ENCODE measurements at places on chromosomes 11 and 22.
A peak's percentile ranks its signal among the peaks of the same experiment; 100 is the strongest.

DNA sequence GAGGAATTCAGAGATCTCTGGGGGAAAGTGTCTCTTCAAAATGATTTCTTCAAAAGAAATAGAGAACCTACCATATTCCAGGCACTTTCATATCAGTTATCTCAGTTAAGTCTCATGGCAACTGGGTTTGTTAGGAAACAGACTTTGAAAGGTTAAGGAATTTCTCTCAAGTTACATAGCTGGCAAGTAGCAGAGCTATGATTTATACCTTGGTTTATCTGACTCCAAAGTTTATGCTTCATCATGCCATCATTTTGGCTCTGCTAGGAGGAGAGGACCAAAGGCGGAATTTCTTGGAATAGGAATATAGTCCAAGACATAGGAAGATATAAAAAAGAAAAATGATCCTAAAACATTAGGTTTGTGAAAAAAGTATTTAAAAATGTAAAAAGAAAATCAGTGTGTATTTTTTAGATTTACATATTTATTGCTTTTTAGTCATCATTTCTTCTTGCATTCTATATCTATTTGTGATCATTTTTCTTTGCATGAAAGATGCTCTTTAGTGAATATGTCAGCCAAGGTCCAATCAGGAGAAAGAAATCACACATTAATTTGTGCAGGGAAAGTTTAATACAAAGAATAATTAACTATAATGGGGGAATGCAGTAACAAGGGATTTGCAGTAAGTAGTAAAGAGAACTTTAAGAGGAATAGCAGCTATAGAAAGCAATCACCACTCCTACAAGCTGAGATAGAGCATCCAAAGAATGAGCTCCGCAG lies 199.1 kb upstream of the ZBED5 start:
- DNase-seq = no peak

DNA sequence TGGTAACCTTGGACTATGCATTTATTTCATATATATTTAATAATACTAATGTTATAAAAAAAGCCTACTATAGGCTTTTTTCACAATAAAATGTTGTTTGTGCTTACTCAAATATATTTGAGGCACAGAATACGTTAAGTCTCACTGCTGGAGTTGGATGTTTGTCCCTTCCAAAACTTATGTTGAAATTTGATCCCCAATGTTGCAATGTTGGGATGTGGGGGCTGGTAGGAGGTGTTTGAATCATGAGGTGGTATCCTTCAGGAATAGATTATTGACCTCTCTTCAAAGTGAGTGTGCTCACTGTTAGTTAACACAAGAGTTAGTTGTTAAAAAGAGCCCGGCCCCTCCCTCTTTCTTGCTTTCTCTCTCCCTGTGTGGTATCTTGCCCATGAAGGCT lies 1295.9 kb downstream of the JRKL start:
- no peak for DNase-seq

DNA sequence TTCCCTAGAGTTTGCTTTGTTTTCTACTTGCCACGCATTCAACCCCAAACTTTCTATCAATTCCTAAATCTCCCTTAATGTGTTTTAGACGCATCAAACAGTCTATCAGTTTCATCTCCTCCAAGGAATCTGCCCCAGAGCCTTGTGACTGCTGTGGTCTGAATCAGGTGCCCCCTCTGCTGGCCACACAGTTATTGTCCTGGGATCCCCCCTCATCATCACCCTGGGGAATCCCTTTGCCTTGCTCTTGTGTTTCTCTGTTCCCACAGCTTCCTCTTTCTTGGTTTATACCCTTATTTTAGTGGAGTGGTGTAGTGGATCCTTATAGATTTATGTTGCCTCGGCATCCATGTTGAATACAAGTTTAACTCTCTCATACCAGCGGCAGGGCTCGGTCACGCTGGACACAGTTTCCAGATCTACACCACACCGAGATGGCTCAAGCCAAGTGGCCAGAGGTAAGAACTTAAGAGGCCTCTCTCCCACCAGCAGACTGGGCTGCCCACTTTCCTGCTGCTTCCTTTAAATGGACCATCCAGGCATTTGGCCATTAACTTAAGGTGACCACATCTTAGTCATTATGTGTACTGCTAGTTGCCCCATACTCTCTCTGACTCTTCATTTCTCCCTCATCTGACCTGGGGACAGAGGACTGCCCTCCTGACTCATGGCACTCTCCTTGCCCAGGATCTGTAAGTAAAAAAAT lies 8.2 kb downstream of the UPB1 start:
- peak; percentile 80 for DNase-seq

- DNase-seq = no peak
Observed at GRCh38 chr11:86874304-86875056, 74.1 kb downstream of the PRSS23 start.

GRCh38 chr11:15136166-15136565 lies 21.4 kb downstream of the INSC start:
- DNase-seq = no peak

GRCh38 chr11:81241672-81242275 lies 1491.9 kb downstream of the FAM181B start:
- DNase-seq = no peak

GRCh38 chr22:33811686-33812085 lies 108.6 kb downstream of the LARGE1 start:
- DNase-seq = no peak

- DNase-seq = no peak
Observed at GRCh38 chr11:124987096-124987495, 33.1 kb downstream of the CCDC15 start.

DNA sequence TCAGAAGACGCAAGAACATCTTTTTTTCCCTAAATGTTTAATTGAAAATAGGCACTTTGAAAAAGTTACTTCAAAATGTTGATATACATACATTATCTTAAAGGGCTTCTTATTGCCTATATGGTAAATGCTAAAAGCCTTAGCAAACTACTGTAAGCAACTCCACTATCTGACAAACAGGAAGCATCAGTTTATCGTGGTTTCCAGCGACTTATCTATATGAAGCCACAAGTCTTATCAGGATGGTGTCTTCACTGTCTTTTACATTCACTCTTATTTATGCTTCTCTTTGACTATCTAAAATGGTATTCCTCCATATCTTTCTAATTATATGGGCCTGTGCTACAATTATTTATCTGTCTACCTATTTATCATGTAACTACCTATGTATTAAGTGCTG lies 2091.9 kb downstream of the LRRC4C start:
- no peak for DNase-seq

DNA sequence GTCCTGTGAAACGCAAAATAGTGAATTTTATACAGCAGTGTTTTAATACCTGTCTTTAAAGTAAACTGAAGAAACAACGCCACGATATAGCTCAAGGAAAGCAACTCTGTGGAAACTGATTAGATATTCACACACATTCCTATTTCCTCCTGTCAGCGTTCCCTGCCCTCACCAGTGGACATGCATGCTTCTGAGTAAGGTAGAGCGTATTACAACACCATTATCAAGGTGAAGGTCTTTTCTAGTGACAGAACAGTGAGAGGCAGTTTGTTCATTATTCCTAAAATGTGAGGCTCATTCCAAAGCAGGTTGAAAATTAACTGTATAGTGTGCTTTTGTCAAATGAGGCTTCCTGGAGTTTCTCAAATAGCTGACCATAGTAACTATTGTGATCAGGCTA lies 153.1 kb downstream of the DDX10 start:
- DNase-seq = no peak

DNA sequence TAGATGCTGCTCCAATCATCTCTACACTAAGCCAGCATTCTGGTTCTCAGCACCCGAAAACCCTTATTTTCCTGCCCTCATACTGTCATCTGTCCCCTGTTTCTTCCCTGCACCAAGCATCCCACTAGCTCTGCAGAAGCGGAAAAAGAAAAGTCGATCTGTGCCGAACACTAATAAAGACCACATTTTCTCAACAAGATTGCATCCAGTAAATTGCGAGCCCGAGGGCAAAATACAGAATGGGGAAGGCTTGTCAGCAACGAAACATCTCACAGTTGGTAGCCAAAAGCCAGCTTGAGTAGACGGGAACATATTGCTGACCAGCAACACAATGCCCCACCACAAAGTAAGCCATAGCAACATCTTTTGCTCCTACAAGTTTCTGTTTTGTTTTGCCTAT lies 227.4 kb downstream of the CADM1 start:
- no peak for DNase-seq

- DNase-seq = no peak
Observed at GRCh38 chr11:22044126-22044525, 148.8 kb upstream of the ANO5 start.

DNA sequence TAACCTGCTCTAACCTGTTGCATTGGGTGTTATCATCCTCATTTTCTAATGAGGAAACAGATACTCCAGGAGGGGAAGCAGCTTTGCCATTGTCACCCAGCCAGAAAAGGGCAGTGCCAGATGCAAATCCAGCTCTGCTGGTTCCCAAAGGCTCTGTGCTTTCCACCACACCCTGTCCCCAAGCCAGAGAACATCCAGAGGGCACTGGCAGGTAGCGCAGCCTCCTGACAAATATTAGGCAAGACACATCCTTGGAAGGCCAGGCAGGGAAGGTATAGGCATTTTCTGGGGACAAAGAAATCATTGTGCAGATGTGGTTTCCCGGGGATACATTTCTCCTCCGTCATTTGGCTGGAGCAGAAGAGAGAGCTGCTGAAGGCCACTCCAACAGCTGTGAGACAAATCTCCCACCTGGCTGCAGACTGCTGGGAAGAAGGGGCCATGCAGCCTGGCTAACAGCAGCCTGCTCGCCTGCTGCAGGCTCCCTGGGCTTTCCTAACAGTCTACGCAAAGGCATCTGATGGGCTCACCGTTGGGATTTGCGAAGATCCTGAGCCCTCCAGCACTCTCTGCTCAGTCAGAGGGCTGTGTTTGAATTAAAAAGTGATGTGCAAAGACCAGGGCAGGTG lies 93.9 kb upstream of the PITPNB start:
- no peak for DNase-seq

DNA sequence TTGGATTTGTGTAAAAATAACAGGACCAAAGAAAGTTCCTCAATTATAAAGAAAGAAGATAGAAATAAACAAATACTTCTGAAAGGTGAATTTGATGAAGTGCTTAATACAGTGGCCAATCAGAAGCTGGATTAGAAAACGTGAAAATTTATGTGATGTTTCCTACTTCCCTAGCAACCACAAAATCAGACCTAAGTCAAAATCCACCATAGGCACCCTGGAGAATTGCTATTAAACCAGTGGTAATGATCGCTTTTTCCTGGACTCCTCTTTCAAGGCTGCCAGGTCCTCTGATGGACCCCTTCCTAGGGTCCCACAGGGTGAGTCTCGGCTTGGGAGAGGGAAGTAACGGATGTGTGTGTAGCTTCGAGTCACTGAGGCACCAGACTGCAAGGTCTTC lies 9.6 kb downstream of the WT1 start:
- no peak for DNase-seq

DNA sequence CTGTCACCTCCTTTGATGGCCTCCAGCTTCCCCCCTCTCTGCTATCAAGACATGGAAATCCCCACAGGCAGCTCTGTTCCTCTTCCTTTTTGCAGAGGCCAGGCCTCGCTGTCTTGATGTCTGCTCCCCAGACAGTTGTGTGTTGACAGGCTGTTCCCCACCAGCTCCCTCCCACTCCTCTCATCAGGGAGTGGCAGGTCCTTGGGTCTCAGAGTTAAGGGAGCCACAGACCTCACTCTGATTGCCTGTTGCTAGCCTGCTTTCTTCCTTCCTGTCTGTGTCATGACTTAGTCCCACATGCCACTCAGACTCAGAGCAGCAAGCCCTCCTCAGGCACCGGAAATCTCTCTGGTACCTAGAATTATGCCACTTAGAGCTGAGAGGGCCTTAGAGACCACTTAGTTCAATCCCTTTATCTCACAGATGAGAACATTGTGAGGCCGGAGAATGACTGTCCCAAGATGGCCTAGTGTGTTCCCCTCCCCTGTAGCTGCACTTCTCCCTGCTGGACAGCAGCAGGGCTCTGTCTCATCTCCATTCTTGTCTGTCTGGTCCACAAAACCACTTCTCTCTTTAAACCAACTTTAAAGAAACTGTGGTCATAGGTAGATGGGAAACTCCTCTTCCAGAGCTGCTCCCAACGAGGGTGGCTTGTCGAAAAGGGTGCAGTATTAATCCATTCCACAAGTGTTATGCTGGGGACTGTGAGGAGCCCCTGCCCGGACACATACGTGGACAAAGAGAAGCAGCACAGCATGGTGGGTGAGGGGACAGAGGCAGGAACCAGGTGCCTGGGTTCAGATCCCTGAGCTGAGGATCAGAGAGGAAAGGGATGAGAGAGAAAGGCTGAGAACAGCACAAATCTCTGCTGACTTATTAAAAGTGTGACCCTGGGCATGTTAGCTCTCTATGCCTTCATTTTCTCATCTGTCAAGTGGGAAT lies 4.2 kb downstream of the AMPD3 start:
- DNase-seq = no peak

DNA sequence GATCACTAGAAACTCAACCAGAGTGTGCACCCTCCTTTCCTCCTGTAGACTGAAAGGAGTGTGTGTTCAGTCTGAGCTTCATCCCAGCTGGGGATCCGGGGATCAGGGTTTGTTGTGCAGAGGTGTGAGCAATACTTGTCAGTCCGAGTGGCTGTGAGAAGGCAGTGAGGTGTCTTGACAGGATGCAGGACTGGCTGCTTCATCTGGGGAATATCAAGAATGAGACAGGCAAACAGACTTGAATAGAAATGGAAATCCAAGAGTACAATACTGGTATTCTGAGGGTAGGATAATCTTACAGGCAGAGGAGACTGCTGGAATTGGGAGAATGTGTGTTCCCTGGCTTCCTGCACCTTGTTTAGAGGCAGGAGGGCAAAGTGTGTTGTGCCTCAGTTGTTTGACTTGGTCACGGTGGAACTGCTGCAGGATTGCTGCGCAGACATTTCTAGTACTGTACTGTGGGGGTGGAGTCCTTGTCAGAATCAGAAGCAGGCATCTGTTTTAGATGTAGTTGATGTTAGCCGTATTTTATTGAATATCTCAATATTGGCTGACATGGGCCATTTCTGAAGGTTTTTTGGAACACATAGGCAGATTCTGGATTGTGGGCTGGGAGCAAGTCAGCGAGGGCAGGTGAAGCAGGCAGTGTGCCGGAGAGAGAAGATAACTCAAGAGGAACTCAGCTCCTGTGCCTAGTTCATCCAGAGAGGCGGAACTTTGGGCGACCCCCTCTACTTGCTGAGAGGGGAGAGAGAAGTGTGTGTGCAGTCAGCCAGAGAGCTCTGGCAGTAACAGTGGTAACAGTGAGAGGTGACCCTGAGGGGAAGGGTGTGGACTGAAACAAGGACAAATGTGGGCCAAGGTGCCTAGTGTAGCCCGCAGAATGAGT lies 27.1 kb upstream of the GRK2 start:
- DNase-seq = no peak

DNA sequence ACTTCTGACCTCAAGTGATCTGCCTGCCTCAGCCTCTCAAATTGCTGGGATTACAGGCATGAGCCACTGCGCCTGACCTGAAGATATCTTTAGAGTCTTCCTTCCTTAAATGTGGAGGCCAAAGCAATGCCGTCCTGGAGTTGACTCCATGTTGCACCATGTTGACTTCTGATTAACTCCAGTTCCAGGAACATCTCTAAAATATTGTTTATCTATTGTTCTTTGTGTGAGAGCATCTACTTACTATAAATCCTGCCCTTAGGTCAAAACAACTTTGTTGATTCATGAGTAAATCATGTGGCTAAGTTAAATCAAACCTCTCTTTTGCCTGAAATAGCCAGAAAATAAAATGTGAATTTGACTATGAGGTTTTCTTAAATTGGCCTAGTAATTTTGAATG lies 56.6 kb upstream of the CAPRIN1 start:
- no peak for DNase-seq

GRCh38 chr11:129791515-129791914 lies 24.1 kb upstream of the TMEM45B start:
- no peak for DNase-seq

GRCh38 chr22:36768616-36769015 lies 7.3 kb downstream of the IFT27 start:
- DNase-seq = no peak
